Stimulated activated CD4-positive, alpha-beta T cell treated with anti-CD3 and anti-CD28 coated beads, Interleukin-2, amount 100 ng/mL, for 4 hours (primary cell): ENCODE measurements at places on chromosomes 11 and 22.

DNA sequence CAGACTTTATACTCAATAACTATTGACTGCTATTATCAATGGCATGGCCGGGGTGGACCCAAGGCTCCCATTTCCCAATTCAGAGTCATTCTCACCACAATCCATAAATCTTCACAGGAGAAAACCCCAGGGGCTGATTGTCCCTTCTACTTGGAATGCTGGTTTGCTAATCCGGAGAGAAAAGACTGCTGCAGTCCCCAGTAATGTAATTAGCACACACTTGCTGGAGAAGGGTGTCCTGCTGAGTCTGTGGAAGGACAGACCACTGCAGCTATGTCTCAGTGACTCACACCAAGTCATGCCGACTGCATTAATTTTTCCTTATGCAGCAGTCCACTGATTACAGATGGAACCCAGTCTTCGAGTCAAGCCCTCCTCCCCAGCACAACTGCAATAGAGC, 5.9 kb upstream of the ETS1 start:
- DNase-seq = no peak

- no peak for DNase-seq
These were observed 44.2 kb upstream of the FADD start for GRCh38 chr11:70158757-70159389.

- no peak for DNase-seq
These were observed 618 bp upstream of the CERK start for GRCh38 chr22:46738647-46739093.

DNA sequence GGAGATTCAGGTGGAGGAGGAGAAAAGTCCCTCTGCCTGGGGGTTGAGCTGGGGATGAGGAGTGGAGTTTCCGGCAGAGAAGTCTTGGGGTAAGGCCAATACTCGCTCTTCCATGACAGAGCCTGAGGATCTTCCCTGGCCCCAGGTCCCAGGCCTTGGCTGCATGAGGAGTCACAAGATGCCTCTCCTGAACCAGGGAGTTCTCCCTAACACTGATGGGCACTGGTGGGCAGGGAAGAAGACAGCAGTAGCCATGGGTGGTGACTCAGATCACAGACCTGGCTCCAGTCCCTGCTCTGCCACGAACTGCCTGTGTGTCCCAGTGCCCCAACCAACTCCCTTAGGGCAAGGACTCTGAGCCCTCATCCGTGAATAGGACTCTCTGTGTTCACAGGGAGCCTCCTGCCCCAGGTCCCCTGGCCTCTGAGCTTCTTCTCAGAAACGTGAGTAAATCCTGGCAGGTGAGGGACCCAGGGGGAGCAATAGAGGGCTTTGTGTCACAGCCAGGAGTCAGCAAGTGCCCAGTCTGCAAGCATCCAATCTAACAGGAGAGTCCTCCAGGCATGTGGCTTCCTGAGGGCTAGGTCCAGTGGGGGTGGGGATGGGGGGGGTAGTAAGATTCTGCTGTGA, 45.5 kb upstream of the FTH1 start:
- no peak for DNase-seq

- DNase-seq = no peak
These were observed 1817.7 kb downstream of the LRRC4C start for GRCh38 chr11:39641751-39642150.

DNA sequence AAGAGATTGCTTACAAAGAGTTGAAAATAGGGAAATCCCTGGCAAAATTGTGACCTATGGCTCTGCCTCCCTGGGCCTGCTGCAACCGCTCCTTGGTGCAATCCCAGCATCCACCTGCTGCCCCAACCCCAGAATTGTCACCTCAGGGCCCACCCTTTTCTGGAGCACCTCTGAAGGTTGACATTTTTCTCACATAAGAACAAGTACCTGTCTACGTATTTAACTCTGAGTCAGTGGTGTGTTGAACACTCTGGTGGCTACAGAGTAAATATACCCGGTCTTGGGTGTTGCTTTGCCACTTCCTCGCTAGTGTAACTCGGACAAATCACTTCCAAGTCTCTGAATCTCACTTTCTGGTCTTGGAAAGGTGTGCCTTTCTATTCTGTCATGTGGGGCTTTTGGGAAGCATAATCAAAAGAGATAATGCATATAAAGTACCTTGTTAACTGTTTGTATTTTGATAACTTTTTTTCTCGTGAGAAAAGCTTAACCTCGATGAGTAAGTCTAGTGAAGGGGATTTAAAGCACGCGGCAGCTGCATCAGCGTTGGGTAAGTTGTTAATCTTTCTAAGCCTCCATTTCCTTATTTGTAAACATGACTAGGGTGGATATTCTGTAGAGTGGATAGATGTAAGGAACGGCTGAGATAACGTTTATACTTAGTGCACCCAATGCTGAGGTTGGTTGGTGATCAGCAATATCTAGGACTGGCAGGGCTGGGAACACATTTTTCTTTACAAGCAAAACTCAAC, 881.2 kb downstream of the OPCML start:
- DNase-seq = no peak

DNA sequence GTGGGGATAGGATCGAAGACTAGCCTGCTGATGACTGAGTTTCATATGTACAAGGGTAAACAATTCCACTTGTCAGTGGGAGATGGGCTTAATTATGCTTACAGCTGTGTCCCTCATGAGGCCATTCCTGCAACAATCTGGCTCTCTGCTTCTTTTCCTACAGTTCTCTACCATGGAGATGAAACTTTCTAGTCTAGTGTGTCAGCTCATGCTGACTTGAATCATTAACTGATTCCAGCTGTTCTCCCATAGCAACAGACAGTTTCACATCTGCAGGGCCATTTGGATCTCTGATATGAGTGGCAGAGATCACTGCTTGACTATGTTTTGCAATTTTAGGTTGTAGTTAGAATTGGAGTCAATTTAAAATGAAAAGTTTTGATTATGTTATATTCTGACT, 1251.7 kb upstream of the RAG2 start:
- no peak for DNase-seq

- DNase-seq = no peak
These were observed 41.6 kb downstream of the EIF3F start for GRCh38 chr11:8028766-8029165.

GRCh38 chr11:116177521-116178210, 595.1 kb downstream of the BUD13 start:
- no peak for DNase-seq

- DNase-seq = no peak
These were observed 397 bp upstream of the CD44 start for GRCh38 chr11:35138606-35138942.

DNA sequence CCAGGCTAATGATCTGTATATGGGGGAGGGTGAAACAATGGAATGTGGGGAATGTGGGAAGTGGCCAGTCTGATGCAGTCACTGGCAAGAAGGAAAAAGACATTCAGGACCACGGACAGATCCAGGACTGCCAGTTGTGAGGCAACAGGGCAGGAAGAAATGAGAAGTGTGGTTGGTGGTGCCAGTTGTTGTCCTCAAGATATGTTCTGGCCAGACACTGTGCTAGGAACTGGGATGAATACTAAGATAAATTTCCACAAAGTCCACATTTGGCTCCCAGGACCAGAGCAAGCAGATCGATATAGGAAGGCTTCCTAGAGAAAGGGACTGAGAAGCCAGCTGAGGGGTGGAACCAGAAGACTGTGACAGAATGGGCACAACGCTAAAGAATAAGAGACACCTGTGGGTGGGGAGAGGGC, 6.8 kb upstream of the TPBGL start:
- no peak for DNase-seq

DNA sequence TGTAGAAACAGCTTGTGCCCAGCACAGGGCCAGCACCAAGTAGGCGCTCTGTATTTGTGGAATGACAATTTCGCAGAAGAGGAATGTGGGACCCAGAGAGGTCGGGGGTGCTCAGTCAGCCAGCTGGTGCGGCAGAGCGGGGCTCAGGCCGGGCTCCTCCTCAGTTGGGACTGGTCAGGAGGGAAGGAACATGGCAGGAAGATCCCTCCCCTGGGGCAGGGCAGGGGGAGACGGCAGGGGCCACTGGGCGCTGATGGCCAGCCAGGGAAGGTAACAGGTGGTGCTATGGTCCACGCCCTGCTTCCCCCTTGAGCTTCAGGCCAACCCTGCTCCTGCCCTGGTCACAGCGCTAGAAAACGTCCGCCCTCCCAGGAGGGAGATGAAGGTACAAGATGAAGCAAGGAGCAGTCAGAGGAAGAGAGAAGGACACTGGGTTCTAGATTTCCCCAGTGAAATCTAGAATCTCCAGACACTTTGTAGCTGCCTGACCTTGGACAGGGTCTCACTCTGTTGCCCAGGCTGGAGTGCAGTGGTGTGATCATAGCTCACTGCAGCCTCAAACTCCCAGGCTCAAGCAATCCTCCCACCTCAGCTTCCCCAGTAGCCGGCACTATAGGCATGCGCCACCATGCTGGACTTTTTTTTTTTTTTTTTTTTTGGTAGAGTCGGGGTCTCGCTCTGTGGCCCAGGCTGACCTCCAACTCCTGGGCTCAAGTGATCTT, 13.5 kb upstream of the SPI1 start:
- DNase-seq = no peak

DNA sequence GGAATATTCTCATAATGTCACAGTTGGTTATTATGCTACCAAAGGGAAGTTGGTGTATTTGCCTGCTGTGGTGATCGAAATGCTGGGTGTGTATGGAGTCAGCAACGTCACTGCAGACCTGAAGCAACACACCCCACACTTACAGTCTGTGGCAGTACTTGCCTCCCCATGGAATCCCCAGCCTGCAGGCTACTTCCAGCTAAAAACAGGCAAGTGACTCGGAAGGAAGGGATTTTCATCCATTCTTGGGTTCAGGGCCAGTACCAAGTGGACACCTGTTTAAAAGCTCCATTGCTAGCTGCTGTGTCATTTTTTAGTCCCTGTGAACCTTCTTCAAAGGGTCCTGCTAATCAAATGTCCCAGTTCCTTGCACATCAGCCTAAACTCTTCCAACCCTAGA, 149.6 kb downstream of the C11orf91 start:
- no peak for DNase-seq

- DNase-seq = no peak
These were observed 452.1 kb downstream of the NTM start for GRCh38 chr11:131822506-131822905.

DNA sequence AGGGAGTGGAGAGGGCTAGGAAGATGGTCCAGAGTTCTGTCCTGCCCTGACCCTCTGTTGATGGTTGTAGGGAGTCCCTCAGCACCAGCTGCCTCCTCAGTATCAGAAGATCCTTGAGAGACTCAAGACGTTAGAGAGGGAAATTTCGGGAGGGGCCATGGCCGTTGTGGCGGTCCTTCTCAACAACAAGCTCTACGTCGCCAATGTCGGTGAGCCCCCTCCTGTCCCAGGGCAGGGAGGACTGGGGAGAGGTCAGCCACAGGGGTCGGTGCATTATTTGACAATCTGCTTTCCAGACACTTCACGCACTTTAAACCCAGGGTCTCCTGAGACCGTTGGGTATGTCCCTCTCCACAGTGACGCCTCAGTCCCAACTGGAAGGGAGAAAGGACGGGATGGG, 18.1 kb downstream of the TAB1 start:
- no peak for DNase-seq

GRCh38 chr11:118436639-118437207, 431 bp downstream of the KMT2A start:
- peak; percentile 30 for DNase-seq

DNA sequence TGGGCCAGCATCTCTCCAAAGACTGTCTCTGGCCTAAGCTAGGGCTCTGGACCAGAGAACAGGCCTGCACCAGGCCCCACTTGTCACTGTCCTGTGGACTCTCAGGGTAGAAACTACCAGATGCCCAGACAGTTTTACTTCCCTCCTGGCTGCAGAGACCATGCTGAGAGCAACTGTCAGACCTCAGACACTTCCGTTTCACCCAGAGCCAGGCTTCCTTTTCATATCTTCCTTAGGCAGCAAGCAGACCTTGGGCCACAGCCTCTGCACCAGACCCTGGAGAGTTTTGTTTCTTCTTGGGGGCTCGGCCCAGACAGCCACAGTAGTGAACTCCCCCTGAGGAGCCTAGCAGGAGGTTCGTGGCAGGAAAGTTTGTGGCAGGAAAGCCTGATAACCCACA, 12.1 kb upstream of the FCHSD2 start:
- no peak for DNase-seq

DNA sequence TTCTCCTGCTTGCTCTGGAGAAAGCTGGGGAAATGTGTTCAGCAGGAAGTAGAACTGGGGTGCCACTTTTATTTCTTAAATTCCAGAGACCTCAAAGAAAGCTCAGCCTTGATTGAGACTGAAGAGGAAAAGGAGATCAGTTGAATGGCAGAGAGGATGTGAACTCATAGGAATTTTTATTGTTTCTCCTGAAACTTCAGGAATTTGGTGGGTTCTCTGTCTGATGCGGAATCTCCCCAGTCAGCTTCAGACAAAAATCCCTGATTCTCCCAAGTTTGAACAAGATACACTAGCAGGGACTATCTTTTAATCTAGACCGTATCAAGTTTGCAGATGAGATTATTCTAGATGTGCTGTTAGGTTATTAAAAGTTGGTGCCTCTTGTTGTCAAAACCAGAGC, 23.0 kb downstream of the EHF start:
- DNase-seq = no peak

DNA sequence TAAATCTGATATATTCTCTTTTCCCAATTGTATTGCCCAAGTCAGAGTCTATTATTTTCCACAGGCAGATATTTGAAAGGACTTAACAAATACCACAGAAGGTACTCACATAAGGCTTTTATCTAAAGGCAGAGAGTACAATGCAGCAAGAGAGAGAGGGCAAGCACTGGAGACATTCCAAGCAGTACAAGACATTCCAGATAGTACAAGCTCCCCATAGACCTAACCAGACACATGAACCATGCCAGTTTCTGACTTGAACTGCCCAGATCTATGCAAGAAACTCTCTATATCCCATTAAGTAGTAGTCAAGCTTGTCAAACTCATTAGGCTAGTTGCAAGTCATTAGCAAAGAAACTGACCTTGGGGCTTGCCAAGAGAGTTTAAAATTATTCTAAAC, 11.2 kb upstream of the MS4A6E start:
- no peak for DNase-seq

- DNase-seq = no peak
These were observed 1302.8 kb upstream of the CNTN5 start for GRCh38 chr11:97717922-97718321.

DNA sequence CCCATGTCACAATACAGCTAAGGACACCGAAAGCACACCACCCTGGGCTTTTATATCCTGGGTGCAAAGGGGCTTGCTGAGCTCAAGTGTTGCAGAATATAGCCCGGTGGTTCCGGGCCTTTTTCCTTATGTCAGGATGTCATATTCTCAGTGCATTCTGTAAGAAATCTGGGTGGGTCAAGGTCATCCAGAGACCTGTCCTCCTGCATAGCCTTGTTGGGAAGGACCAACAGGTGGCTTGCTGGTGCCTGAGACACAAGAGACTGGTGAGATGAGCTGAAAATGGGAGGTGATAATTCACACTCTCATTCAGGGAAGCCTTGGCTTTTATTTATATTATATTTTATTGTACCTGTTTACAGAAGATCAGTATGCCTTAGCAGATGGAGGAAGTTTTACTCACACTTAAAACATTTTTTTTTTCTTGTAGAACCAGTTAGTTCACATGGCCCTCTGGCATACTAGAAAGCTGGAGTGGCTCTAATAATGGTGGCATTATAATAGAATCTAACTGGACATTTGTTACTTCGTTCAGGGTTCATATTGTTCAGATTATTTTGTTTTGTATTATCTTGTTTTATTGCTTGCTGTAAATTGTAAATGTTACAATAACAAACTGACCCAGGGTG, 14.6 kb upstream of the TMEM123 start:
- DNase-seq = no peak

- no peak for DNase-seq
These were observed 89.1 kb upstream of the MTNR1B start for GRCh38 chr11:92880381-92880780.

- DNase-seq = no peak
These were observed 340.8 kb upstream of the PITPNB start for GRCh38 chr22:28259774-28260312.

- DNase-seq = no peak
These were observed 70.8 kb downstream of the GAB2 start for GRCh38 chr11:78346799-78347198.
